ENCODE measurements at places on chromosomes 7 and 10. TPM values are rescaled to one million over a fixed set of nuclear protein-coding genes. Genes with fewer than 3 reads are reported as not detected.

OIT3 gene
- total RNA-seq = 0.65 TPM

LRRC18 gene
- not detected for total RNA-seq

ZWINT gene
- total RNA-seq = 24.9 TPM

H2BK1 gene
- not detected for total RNA-seq

HTR5A gene
- not detected for total RNA-seq

ACHE gene
- not detected for total RNA-seq

WEE2 gene
- total RNA-seq = not detected

SCRN1 gene
- 88.6 TPM for total RNA-seq

RADIL gene
- not detected for total RNA-seq

ELN gene
- total RNA-seq = not detected

TCAF1 gene
- 1.0 TPM for total RNA-seq

SEMA4G gene
- not detected for total RNA-seq

MSMB gene
- total RNA-seq = not detected

MYL10 gene
- not detected for total RNA-seq

NSUN5 gene
- total RNA-seq = 39.4 TPM

SPDYE8 gene
- not detected for total RNA-seq

HSPA12A gene
- 0.07 TPM for total RNA-seq

CAV1 gene
- not detected for total RNA-seq

LIPM gene
- total RNA-seq = not detected

LRRN3 gene
- total RNA-seq = not detected

HOXA2 gene
- total RNA-seq = 0.47 TPM

ACTR1A gene
- 69.8 TPM for total RNA-seq

PPP1R9A gene
- total RNA-seq = not detected

Data from Karpas-422 (cell line).